ENCODE measurements at places on chromosomes 4 and X.
A peak's percentile ranks its signal among the peaks of the same experiment; 100 is the strongest.

- DNase-seq = no peak
Measured at GRCh38 chr4:16670727-16671126, 227.7 kb downstream of the LDB2 start.

GRCh38 chrX:151151665-151152267 lies 24.6 kb upstream of the GPR50 start:
- peak; percentile 8 for DNase-seq

DNA sequence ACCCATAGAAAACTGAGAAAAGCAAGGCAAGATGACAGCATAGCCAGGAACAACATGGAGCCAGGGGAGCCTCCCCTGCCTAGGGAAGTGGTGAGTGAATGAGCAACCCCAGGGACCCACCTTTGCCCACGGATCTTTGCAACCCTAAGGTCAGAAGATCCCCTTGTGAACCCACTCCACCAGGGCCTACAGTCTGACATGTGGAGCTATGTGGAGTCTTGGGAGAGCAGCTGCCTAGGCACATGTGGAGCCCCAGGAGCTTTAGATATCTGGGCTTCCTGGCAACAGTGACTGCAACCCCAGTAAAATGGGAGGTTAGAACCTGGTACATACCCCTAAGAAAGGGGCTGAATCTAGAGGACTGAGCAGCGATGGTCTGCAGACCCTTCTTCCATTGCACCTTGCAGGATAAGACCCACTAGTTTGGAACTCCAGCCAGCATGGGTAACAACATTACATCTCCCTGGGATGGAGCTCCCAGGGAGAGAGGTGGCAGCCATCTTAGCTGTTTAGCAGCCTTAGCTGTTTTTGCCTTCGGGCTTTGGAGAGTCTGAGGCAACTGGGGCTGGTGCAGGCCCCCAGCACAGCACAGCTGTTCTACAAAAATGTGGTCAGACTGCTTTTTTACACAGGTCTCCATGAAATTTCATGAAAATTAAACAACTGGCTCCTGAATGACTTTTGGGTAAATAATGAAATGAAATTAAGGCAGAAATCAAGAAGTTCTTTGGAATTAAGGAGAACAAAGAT lies 104.7 kb upstream of the TRIM2 start:
- DNase-seq = no peak

- DNase-seq = no peak
Measured at GRCh38 chr4:2354118-2354517, 64.3 kb downstream of the ZFYVE28 start.

GRCh38 chr4:108029016-108029720 lies 39.5 kb downstream of the HADH start:
- DNase-seq = no peak

DNA sequence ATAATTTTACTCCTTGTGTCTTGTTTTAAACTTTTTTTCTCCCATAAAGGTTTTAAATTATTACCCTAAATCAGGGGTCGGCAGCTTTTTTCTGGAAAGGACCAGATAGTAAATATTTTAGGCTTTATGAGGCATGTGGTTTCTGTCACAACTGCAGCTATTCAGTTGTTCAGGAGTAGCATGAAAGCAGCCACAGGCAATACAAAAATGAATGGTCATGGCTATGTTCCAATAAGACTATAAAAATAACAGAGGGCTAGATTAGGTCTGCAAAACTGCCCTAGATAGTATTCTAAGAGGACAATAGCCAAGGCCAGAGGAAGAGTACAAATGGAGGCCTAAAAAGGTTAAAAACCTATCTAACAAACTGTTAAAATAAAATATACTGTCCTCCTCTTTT lies 24.6 kb downstream of the HERC5 start:
- no peak for DNase-seq

DNA sequence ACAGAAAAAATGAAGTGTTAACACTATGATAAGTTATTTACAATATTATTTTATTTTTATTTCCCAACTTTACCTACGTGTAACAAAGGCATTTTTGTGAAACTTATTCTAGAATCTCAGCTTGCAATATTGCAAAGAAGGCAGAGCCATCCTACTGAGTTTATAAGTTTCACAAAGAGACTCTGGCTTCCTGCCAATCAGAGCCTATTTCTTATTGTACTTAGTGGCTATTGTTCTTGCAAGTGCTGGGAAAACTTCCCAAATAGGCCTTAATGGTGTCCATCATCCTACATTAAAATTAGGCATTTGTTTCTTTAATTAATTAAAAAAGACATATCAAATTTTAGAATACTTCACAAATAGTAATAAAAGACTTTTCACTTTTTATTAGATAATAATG lies 233.2 kb downstream of the EPHA5 start:
- DNase-seq = no peak

GRCh38 chr4:85659610-85660218 lies 184.8 kb downstream of the ARHGAP24 start:
- DNase-seq = no peak

DNA sequence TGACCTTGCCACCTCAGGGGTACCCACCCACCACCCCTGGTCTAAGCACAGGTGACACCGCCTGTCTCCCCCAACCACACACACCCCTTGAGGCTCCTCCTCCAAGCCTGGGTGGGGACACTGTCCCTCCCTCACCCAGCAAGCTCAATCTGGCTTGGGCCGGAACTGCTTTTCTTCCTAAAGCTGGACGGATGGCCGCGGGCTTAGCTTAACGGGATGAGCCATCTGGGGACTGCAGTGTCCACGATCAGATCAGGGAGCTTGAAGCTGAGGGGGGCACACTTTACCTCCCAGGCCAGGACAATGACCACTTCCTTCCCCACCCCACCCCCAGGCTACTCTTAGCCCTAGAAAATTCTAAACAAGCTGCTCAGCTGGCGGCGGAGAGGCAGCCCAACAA lies 1.0 kb upstream of the SLC6A8 start:
- no peak for DNase-seq

- peak; percentile 43 for DNase-seq
Measured at GRCh38 chrX:68433155-68433980, at the start of gene OPHN1. TSS of gene OPHN1 (minus strand) at chrX:68433495. CDS start at chrX:68433020, 475 bp downstream.

DNA sequence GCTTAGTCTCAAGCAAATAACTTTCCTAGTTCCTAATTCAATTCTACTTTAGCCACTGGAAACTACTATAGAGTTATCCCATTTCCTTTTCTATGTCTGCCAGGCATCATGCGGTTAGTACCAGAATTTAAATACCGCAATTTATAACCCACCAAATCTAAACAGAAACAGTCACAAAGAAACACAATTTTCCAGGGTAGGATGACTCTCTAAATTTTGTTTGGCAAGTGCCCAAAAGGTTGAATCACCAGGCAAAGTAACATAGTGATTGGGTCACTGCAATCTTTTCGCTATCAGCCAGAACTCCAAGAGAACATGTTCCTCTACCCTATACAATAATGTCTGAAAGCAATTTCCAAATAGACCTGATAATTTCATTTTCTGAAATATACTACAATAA lies 240.2 kb upstream of the GRIA3 start:
- no peak for DNase-seq

DNA sequence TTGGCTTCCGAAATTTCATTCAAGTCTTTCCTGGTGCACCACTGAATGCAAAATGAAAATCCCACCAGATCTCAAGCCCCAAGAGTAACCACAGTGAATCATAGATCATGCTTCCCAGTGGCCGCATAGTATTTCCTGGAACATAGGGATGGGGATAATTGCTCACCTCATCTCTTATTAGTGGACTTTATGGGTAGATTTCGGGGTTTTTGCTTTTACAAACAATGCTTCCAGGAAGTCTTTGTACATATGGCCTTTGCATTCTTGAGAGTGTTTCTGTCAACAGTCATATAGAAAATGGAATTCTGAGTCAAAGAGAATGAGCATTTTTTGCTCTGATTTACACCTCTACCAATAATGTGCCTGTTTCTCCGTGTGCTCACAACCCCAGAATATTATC lies 53.4 kb downstream of the PPEF2 start:
- no peak for DNase-seq

- no peak for DNase-seq
Measured at GRCh38 chr4:59772641-59773139, 1427.4 kb upstream of the ADGRL3 start.

GRCh38 chr4:147786031-147786430 lies 54.1 kb downstream of the ARHGAP10 start:
- no peak for DNase-seq

- no peak for DNase-seq
Measured at GRCh38 chr4:40737879-40738278, 11.9 kb upstream of the NSUN7 start.
